ENCODE measurements at places on chromosomes 1 and 21.

DNA sequence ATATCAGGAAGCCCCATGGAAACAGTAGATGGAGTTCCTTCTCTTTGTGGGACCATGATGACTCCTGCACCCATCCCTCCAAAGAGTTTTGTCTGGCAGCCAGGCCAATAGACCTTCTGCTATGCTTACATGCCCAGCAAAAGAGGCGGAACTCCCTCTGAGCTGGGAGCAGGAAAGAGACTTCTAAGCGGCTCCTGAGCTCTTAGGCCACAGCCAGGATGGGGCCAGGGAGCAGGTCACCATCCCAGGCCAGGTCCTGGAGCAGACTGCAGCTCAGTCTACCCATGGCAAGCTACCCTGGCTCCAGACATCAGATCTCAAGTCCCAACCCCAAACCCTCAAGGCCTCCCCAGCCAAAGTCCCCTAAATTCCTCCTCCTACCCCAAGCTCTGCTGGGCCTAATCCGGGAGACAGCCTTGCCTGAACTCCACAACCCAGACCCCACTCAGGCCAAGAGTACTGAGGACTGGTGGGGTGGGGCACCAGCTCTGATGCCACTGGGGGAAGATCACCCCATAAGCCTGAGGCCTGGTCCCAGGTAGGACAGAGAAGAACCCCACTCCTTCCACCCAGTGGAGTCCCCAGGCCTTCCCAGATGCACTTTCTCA, 387.9 kb downstream of the MATN1 start:
- no peak for DNase-seq

DNA sequence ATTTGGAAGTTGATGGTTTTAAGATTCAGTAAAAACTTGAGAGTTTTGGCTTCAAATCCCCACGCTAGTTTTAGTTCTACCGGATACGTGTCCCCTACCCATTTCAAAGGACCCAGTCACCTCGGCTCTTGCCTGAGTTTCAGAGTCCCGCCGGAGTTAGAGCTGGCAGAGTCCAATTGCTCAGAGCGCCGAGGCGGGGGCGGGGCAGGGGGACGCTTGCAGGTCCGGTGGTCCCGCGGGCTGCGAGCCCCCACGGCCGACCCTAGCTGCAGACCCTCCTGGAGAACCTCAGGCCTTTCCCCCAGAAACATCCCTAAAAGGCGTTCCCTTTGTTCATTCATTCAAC, 765 bp upstream of the VPS45 start:
- DNase-seq = no peak

DNA sequence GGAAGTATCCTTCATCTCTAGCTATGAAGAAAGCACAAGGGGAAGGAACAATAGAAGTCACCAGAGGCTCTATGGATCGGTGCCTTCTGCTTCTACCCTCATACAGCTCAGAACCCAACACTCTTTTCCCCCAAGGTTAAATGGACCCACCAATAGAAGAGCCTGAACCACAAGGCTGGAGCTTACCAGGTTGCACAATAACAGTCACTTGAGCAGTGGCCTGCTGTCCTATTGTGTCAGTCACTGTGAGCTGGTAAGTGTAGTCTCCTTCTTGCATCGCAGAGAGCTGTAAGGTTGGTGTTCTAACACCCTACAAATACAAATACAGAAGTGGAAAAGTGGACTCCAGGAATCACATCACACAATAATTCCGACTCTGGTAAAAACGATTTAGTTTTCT, 103.0 kb downstream of the KIAA0319L start:
- no peak for DNase-seq

GRCh38 chr1:85975912-85976371, 180.6 kb downstream of the COL24A1 start:
- DNase-seq = no peak

DNA sequence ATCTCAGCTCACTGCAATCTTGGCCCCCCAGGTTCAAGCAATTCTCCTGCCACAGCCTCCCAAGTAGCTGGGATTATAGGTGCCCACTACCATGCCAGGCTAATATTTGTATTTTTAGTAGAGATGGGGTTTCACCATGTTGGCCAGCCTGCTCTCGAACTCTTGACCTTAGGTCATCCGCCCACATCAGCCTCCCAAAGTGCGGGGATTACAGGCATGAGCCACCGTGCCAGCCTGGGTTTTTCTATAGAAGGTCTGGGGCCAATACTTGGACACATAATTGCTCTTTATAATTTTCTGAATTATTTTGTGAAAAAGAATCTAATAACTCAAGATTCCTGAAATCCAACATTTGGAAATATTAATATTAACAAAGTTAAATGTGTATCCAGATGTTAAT, 1267.7 kb upstream of the ADGRL4 start:
- DNase-seq = no peak

DNA sequence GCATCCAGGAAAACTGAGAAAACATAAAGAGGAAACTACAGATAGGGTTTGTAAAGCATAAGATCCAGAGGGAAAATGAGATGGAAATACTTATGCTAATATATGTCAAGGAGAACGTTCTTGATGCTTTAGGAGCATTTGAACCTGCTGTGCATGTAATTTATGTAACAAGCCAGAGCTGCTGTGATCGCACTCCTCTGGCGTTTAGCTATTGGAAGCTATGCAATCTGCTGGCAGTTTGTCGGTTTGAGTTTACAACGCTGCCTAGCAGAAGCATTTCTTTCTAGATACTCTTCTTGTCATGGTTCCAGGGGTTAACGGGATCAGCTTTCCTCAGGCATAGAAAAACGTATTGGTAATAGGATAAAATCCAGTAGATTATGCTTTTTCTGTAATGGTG, 182.7 kb downstream of the KCNH1 start:
- DNase-seq = no peak

DNA sequence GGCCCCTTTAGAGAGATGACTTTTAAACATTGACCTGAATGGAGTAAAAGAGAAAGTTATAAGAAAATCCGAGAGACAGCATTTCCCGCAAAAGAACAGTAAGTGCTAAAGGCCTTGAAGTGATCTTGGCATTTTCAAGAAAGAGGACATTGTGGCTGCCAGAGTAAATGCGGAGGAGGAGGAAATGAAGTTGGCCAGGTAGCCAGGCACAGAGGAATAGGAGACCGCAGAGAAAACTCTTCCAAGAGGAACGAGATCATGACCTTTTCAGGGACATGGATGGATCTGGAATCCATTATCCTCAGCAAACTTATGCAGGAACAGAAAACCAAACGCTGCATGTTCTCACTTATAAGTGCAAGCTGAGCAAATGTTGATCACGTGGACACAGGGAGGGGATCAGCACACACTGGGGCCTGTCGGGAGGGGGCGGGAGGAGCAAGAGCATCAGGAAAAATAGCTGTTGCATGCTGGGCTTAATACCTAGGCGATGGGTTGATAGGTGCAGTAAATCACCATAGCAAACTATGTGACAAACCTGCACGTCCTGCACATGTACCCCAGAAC, 49.7 kb downstream of the EEIG2 start:
- DNase-seq = no peak

DNA sequence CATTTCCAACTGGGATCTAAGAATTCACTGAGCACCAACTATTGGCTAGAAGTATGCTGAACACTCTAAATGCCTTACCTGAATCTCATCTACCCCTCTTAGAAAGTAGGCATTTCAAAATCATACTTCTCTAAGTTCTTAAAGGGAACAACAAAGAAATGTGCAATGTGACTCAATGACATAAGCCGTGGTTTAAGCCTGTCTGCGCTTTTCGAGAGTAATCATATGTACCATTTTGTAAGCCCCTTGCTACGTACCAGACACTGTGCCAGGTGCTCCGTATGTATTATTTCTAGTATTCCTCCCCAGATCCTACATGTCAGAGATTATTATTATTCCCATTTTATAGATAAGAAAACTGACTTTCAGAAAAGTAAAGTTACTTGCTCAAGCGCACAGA, 454.2 kb downstream of the SETD4 start:
- DNase-seq = no peak

GRCh38 chr1:204562075-204562990, 46.1 kb downstream of the MDM4 start:
- no peak for DNase-seq

GRCh38 chr1:3529099-3529729, 74.7 kb downstream of the ARHGEF16 start:
- no peak for DNase-seq

DNA sequence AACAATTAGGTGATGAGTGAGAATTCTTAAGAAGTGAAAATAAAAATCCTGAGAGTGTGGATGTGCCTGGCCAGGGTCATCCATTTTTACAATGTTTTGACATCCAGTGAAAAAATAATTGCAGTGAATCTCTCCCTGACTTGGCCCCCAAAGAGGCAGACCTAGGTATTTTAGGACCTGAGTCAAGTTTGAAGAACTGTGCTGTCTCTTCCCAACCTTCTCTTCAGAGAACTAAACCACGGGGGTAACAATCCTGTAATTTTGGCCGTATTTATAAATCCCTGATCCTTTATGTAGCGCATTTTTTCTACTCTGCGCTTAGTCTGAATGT, 43.3 kb upstream of the PPP2R5A start:
- no peak for DNase-seq

DNA sequence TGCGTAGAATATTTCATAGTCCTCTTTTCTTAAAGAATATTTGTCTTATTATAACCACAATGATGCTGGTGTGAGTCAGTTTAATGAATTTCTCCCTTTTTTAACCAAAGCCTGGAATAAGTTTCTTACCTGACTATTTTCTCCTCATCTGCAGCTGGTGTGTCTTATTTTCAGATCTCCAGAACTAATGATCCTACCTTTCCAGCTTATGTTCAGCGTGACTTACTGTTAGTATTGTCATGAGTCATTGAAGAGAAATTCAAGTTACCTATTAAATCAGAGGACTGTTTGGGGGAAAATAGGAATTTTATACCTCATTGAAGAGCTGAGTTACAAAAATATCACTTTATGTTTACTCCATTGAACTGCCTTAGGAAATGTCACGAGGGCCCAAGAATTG, 482.1 kb downstream of the RWDD3 start:
- no peak for DNase-seq

- no peak for DNase-seq
Observed at GRCh38 chr1:112544011-112544688, 35.4 kb downstream of the WNT2B start.

GRCh38 chr1:157992031-157992832, 1.2 kb upstream of the KIRREL1 start:
- DNase-seq = peak; percentile 74

DNA sequence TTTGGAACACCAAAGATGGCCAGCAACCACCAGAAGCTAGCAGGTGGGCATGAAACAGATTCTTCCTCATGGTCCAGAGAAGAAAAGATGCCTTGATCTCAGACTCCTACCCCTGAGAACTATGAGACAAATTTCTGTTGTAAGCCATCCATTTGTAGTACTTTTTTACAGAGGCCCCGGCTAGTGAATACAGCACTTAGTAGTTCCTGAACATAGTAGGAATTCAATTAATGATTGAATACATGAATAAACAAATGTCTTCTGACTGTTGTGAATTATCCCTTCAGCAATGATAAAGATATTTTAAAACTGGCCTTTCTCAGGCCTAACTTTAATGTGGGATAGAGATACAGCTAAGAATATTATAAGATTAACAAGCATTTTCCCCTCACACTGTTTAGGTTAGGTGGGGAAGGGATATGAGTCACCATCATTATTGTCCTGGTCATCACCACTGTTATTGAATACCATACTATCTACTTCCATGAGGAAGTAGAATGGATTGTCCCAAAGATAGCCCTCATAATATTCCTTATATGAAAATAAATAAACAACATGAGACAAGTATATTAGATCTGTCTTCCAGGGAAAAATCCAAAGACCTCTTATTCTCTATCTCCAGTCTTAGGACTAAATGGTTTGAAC, 51.4 kb downstream of the ADCY10 start:
- no peak for DNase-seq

- no peak for DNase-seq
Observed at GRCh38 chr1:194447636-194448035, 1261.2 kb upstream of the B3GALT2 start.

GRCh38 chr1:43293896-43294760, 6.7 kb upstream of the TIE1 start:
- no peak for DNase-seq

- no peak for DNase-seq
Observed at GRCh38 chr1:94106716-94107115, 14.2 kb downstream of the ABCA4 start.

- DNase-seq = no peak
Observed at GRCh38 chr1:202247837-202248795, 54.5 kb downstream of the LGR6 start.
